ENCODE measurements at places on chromosomes 4 and X.

DNA sequence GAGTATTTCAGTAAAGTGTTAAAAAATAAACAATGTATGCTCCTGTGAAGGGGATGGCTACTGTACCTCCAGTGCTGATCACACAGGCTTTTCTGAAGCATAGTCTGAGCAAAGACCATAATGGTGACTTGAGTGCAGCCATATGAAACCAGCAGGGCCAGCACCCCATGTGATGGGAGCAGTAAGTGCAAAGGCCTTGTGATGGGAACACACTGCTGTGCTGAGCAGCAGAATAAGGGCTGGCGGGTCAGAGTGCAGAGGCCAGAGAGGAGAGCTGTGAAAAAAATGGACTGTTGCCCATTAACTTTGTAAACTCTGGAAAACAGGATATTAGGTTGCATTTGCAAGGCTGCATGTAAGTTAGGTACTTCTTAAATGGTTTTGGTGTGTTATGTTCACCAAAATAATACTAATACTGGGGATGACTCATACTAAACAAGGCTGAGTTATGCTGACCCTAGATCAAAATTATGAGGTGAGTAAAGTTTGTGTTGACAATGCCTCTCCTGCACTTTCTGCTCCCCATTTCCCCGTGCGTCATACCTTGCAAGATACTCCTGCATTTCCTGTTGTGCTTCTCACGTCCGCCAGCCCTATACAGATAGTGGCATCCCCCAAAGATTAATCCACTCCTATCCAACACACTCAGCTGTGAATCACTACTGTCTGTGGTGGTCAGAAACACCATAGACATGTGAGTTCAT is 67.0 kb upstream of the FAM9A start:
- DNase-seq: no peak

DNA sequence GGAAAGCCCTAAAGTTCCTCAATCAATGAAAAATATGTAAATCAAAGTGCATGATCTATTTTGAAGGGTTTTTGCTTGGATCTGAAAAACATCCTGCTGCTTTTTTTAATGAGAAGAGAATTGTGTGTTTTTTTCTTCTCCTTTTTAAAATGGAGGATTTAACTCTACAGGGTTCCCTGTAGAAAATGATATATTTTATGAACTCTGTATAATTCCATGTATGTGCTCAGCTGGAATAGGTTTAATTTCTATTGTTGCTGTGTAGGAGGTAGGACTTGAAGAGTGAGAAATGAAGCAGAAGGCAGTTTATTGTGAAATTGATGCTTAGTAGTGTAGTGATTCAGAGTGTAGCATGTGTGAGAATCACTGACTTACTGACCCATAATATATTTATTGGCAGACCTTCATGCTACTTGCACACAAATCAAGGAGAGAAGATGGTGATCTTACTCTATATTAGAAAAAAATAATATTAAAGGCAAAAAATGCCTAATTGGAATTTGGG is 286.8 kb upstream of the FSTL5 start:
- DNase-seq: no peak

DNA sequence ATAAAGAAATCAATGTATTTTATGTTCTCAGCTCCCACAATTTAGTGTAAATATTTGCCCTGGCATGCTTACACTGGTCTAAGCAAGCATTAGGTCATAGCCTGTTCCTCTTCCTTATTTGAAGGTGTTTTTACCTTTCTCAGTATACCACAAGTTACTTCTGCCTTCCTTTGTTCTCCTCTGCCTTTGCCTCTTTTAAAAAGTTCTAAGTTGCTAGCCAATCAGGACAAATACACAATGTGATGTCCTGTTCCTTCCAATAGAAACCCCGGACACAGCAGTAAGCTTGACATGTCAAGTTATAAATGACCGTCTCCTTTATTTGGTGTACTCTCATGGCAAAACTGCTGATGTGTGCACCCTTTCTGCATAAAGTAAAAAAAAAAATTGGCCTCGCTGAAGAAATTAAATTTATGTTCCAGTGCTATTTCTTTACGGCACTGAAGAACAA is 49.4 kb downstream of the UGT2B10 start:
- DNase-seq: no peak

GRCh38 chr4:93879919-93880318 is 51.4 kb downstream of the ATOH1 start:
- DNase-seq: no peak

GRCh38 chrX:11461201-11462001 is 168.2 kb downstream of the AMELX start:
- no peak for DNase-seq

GRCh38 chrX:107465932-107466620 is 16.6 kb downstream of the FRMPD3 start:
- no peak for DNase-seq

- peak; percentile 52 for DNase-seq
Observed at GRCh38 chrX:729583-730409, 99.2 kb downstream of the SHOX start.

GRCh38 chr4:39881789-39882188 is 95.9 kb downstream of the PDS5A start:
- DNase-seq: no peak

DNA sequence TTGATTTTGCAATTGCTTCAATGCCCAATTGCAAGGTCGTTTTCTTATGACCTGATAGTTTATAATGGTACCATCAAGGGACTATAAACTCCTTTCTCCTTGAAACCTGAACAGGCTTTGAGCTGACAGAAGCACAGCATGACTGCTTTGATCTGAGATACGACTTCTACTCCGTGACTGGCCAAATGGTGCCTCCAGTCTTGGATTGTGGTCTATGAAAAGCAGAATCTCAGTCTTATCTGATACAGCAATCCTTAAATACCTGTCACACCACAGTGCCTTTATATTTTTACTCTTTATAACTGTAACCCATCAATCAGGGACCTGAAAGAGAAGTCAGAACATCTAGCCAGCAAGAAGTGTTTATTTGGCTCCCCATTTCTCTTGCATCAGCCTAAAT is 93.1 kb downstream of the DOCK11 start:
- DNase-seq: no peak

- no peak for DNase-seq
Observed at GRCh38 chr4:102493794-102494193, 7.4 kb upstream of the NFKB1 start.

DNA sequence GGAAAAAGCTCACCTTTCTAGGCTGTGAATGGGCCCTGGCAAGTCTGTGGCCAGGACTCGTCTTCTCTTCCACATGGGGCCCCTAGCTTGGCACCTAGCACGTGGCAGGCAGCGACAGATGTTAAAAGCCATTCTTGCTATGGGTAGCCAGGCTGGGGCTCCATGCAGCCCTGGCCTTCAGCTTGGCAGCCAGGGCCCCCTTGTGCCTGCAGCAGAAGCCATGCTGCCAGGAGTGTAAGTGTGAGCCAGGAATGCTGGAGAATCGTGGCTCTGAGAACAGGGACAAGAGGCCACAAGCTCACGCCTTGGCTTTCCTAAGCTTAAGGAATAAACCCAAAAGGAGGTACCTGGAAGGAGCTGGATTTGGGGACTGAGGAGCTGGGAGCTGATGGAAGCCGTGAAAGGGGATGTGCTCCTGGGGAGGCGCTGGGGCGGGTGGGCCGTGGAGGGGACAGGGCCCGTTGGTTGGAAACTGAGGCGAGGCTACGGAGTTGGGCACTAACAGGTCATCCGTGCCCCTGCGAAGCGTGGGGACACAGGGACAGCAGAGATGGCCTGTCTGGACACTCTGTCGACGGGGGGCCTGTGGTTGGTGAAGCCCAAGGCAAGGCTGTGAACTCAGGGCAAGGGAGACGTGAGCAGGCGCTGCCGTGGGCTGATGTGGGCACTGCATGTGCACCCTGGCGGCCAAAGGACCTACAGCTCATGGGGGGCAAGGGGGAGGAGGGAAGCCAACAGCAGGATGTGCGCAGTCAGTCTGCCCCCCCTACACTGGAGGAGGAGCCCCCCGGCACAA is 895 bp upstream of the OPN1LW start:
- DNase-seq: no peak

DNA sequence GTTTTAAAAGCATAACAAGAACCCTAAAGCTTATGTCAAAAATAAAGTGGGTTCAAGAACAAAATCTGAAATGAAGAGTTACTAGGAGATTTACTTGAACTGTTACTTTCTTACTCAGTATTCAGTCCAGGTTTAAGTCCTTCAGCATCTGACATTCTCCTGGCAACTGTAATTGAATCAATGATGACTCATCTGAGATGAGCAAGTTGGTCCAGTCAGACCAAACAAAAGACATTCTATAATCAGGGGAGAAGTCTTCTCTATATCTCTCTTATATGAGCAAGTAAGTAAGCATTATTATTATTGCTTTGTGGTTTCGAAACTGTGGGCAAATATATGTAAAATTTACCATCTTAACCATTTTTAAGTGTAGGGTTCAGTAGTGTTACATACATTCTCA is 34.6 kb downstream of the MAP9 start:
- DNase-seq: no peak

- DNase-seq: no peak
Observed at GRCh38 chr4:3816983-3817960, 51.1 kb downstream of the ADRA2C start.

DNA sequence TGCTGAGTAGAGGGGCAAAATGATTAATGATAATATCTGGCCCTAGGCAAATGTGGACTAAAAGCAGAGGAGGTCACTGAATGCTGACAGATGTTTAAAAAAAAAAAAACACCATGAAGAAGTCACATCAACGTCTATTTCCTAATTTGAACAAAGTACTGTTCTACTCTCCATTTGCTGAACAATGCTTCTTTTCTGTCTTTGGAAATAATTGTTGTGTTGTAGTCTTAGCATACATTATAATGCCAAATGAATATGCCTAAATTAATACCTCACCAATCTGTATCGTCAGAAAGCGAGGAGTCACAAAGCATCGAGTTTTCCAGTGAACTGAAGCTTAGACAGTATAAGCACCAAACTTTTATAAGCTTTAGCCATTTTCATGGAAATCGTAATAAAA is 140.9 kb upstream of the JADE1 start:
- DNase-seq: no peak

DNA sequence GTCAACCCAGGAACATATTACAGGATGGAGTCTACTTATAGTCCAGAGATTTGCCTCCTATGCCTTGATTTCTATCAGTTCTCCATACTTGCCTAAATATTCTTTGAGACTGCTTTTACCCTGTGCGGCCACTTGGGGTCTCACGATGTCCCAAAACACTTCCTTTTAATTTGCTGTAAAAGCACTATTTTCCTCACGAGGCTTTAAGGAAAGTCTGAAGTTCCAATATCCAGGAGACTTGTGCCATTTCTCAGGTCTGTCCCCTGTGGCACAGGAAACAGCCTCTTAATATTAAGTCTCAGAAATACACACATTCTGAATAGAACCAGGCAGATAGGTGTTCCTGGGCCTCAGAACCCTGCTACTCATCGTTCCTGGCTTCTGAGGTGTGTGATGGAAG is 142.9 kb downstream of the TMEM164 start:
- no peak for DNase-seq

DNA sequence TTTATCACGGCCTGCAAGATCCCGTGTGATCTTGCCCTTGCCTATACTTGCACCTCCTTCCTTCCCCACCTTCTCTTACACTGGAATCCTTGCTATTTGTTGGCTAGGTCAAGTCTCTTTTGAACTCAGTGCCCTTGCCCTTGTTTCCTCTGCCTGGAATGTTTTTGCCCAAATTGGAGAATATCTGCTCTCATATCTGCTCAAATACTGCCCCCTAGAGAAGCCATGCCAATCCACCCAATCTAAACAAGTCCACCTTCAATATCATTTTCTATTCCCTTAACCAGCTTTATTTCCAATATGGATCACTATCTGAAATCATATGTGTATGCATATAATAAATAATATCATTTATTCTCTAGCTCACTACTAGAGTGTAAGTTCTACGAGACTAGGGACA is 1044.2 kb upstream of the FTHL17 start:
- no peak for DNase-seq

DNA sequence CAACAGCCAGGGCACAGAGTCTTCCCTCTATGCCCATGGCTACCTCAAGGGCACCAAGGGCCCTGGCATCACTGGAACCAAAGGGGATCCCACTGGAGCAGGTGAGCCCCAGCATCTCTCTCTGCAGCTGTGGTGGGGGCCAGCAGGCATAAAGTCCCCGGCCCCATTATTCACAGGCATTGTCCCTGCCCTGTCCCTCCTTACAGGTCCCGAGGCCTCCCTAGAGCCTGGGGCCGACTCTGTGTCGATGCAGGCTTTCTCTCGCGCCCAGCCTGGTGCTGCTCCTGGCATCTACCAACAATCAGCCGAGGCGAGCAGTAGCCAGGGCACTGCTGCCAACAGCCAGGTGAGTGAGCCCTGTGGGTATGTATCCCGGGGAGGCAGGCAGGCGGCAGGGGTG is 12.3 kb upstream of the UBA1 start:
- no peak for DNase-seq

DNA sequence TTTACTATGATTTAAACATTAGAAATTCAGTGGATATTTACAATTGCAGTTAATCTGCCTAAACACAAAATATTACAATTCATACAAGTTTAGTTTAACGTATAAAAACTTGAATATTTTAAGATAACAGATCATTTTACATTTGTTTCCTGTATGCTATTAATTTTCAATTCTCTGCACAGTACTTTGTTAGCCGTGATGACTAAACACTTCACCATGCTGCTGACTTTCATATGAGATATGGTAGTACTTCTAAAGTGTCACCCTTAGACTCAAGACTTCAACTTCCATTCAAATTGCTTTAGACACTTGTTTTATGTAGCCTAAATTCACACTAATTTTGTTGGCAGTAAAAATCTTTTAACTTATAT is 1646.4 kb upstream of the ADGRL3 start:
- DNase-seq: no peak

- DNase-seq: no peak
Observed at GRCh38 chr4:18635531-18635930, 614.0 kb upstream of the LCORL start.

GRCh38 chr4:155667222-155667567 is 547 bp downstream of the GUCY1A1 start:
- no peak for DNase-seq

- DNase-seq: no peak
Observed at GRCh38 chrX:68685685-68686084, 38.2 kb downstream of the STARD8 start.

DNA sequence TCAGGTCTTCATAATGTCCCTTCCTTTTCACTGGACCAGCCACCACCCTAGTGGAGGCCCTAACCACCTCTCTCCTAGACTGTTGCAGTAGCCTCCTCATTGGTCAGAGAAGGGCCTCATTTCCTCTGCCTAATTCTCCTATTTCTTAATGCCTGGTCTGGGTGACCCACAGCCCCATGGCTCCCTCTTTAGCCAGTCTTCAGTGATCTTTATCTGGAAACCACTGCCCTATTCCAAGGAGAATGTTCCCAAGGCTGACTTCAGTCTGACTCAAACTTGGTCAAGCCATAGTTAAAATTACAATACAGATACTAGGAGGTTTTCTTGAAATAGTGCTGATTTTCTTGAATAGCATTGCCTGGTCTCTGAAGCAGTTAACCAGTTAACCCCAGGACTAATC is 53.6 kb upstream of the PRPS1 start:
- DNase-seq: no peak

GRCh38 chr4:86496094-86497080 is 97.7 kb upstream of the PTPN13 start:
- DNase-seq: no peak
